Mesothelial cell of epicardium (in vitro differentiated cells): ENCODE measurements at places on chromosomes 7 and 10.

DNA sequence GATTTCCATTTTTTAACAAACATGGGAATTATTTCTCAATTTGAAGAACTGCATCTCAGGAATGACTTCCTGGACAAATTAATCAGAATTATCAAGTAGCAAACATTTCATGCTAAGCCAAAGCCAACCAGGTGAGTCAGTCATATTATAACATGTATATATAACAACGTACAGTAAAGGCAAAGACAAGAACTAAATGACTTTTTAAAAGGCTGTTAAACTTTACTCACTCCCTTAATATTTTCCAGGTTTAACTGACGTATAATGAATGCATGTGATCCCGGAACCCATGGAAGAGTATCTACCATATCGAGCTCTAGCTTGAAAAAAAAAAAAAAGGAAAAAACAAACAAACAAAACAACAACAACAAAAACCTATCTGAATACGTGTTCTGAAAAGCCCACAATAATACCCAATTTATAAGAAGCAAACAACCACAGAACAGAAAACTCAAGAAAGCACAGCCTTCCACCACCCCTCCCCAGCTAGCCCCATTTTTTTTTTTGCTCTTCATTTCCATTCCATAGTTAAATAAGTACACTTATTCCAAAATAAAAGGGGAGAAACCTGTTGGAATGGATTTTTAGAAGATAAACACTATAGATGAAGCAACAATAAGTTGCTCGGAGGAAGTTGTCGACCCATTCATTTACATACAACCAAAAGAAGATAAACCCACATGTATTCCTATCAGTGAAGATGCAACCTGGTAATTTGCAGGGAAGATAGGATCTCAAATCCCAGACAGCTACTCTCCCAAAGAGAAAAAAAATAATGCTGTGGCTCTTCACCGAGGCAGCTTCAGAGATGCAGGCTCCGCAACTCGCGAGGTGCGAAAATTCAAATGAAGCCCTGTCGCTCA lies 537 bp downstream of the NAPEPLD start:
- no peak for DNase-seq

- DNase-seq = no peak
These were observed 87.6 kb upstream of the ADARB2 start for GRCh38 chr10:1824928-1825327.

GRCh38 chr10:6382081-6382480 lies 179.3 kb downstream of the PFKFB3 start:
- DNase-seq = no peak

DNA sequence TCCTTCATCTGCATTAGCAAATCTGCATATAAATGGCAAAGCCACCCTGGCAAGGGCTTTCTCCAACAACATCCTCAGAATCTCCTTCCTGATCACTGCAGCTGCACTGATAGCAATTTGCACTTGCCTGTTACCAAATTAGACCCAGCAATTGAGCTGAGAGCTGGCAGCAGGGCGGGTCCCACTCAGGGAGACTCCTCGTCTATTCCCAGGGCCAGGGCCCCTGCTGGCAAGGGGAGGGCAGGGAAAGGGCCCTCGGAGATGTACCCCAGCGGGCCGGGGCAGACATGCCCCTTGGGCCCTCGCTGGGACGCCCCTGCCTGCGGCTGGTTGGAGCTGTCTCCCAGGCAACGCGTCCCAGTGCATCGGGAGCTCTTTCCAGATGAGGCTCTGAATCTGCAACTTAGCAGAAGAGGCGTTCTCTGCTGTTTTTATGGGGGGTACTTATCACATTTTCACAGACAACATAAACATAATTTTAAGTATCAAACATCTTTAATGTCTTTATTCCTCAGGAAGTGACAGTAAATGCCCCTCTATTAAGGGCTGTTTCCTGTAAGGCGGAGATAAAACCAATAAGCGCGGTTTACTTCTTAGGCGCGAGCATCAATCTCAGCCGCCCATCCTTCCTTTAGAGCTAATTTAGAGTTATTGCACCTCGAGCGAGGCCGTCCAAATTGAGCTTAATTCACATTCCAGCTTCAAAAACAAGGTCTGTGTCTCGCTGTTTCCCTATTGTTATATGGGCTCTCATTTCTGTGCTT lies 249.0 kb upstream of the PPP2R2D start:
- no peak for DNase-seq

- DNase-seq = no peak
These were observed 323.0 kb downstream of the PARD3 start for GRCh38 chr10:34492081-34492480.

DNA sequence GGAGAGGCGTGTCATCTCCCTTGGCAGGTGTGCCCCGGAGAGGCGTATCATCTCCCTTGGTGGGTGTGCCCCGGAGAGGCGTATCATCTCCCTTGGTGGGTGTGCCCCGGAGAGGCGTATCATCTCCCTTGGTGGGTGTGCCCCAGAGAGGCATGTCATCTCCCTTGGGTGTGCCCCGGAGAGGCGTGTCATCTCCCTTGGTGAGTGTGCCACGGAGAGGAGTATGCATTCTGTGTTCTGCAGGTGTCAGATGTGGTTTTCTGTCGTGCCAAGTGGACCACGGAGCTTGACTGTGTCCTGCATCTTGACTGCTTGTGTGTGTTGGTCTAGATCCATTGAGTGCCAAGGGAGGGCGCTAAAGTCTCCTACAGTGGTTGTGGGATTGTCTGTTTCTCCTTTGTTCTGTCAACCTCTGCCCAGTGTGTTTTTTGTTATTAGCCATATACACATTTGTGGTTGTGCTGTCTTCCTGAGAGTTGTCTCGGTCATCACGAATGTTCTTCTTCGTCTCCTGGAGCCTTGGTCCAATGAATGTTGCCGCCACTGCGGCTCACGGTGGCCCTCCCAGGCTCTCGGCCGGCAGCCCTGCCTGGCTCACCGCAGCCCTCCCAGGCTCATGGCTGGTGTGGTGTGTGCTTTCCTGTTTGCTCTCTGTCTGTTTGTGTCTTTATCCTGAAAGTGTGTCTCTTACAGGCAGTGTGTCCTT lies 96.8 kb downstream of the INPP5A start:
- DNase-seq = no peak
